NCI-H774 (cell line): ENCODE measurements at places on chromosomes 3 and 15.

GRCh38 chr3:85576091-85576690, 617.4 kb downstream of the CADM2 start:
- peak; percentile 0 for DNase-seq

- no peak for DNase-seq
Observed at GRCh38 chr15:27660676-27661075, 438.4 kb downstream of the OCA2 start.

DNA sequence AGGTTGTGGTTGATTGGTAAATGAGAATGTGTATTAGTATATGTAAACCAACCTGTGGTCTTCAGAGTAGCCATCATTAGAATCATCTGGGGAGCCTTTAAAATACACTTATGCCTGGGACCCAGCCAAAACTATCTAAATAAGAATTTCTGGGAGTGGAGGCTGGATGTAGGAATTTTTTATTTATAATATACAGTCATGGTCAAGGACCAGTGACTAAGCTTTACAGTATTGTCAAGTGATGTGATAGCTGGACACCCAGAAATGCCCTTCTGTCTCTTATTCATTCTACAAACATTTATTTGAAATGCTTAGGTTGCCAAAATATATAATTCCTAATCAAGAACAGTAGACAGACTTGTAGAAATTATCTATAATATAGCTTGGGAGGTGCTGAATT, 132.2 kb downstream of the MBNL1 start:
- DNase-seq, result no peak

- no peak for DNase-seq
Observed at GRCh38 chr15:72365844-72366243, 10.0 kb downstream of the HEXA start.

- DNase-seq, result no peak
Observed at GRCh38 chr3:23264413-23264812, 61.3 kb downstream of the UBE2E2 start.

GRCh38 chr3:52779011-52779836, 1.8 kb downstream of the ITIH1 start:
- DNase-seq, result no peak

- DNase-seq, result no peak
Observed at GRCh38 chr15:51171634-51171932, 76.9 kb upstream of the TNFAIP8L3 start.

DNA sequence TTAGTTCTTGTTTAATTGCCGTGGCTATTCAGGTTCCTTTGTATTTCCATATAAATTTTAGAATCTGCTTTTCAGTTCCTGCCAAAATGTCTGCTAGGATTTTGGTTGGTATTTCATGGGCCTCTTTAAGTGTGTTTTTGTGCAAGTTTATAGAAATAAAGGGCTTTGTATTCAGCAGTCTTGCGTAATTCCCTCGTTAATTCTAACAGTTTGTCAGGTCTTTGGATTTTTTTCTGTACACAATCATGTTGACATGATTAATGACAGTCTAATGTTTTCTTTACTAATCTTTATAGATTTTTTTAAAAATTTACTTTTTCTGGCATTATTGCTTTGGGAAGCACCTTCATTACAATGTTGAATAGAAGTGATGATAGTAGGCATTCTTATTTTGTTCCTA, 120.9 kb downstream of the NEK11 start:
- no peak for DNase-seq

DNA sequence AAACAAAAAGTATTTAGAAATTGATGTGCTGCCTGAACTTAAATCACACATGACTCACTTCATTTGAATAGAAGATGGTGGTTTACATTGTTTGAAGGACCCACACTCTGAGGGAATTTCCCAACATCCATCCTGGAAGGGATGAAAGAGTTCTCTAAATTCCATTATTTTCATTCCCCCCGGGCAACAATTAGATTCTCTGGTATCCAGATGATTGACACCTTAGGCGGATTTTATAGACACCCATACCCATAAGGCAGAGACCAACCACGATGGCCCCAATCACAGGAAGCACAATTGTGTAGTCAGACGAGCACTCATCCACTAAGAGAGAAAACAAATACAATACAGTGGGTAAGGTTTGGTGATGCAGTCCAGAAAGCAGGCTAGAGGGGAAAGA, 24.6 kb upstream of the MCCC1 start:
- DNase-seq, result no peak

DNA sequence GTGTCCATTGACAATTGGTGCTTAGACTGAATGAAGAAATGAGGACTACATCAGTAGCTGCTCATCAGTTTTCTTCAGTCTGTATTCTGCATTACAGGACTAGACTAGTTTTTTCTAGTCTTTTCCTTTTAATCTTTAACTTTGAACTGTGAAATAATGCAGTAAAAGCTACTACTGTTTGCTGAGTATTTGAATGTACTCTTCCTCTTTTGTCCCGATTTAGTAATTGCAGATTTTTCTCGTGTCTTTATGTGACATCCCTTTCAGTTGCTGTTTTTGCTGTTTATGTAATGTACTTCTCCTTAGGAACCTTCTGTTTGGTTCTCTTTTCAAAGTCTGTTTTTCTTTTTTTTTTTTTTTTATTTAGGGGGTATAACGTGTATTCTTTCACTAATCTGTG, 17.4 kb downstream of the MFSD1 start:
- no peak for DNase-seq

GRCh38 chr3:188667926-188668325, 503.8 kb upstream of the TPRG1 start:
- DNase-seq, result no peak

DNA sequence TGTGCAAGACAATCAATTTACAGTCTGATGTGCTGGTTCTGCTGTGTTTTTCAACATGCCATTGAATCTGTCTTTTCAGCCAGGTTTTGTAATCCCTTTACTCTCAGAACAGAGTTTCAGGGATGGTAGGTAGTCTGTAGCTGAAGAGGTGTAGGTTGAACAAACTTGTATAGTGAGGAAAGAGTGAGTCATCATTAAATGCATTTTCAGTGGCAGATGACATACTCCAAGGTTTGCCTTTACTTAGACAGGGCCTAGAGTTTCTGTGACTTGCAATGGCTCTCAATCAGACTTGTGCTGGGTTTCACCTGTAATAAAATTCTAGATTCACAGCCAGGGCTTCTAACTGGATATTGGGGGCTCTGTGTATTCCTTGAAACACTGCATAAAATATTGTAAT, 94.6 kb downstream of the CYP19A1 start:
- DNase-seq, result no peak

GRCh38 chr3:45164056-45164455, 17.9 kb upstream of the CDCP1 start:
- no peak for DNase-seq

DNA sequence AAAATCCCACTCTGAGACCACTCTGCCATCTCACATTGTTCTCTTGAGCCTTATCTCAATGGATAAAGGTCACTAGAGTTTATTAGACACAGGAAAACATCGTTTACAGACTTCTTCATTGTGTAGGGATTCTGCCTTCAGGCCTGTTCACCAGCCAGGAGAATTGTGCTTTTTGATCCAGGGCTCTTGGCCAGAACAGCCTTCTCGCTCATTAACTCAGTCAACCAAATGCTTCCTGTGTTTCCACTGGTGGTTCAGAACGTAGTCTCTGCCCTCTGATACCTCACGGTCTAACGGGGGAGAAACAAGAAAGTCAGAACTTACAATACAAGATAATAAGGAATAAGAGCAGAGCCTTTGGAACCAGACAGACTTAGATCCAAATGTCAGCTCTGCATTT, 54.2 kb upstream of the TSEN2 start:
- no peak for DNase-seq

- no peak for DNase-seq
Observed at GRCh38 chr15:60373327-60373726, 24.5 kb downstream of the ANXA2 start.

DNA sequence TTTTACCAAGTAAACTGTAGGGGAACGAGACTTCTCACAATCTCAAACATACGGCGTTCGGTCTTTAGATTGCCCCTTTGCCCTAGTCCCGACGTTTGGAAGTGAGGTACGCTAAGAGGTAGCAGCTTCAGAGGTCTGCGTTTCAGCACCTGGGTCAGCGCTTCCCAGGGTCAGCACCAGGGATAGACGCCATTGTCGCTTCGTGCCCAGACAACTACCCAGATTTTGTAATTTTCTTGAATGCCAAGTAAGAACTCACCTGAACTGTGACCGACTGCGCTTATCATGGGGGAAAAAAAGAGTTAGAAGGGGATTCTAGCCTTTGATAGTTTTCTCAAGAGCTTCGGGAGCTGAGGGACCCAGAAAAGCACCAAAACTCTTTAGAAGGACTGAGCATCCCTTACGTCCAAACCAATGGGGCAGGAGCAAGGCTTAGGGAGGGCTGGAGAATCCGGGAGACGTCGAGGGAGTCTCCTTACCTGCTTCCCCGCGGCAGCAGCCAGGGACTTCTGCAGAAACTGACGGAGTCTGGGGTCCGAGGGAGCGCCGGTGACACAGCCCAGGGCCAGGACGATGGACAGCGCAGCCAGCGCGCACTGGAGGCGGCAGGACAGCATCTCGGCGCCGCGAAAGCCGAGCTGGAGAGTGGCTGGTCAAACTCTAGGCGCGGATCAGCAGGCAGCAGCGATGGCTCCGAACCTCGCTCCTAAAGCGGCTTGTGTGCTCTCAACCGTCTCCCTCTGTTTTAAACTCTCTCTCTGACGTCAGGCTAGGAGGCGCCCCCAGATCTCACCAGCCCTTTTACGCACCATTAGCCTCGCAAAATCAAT, at the start of gene SST:
Gene SST (minus strand): TSS at position 720 of the 830 bp plus-strand sequence. CDS start 103 bp downstream, at position 617.
- DNase-seq, result no peak

DNA sequence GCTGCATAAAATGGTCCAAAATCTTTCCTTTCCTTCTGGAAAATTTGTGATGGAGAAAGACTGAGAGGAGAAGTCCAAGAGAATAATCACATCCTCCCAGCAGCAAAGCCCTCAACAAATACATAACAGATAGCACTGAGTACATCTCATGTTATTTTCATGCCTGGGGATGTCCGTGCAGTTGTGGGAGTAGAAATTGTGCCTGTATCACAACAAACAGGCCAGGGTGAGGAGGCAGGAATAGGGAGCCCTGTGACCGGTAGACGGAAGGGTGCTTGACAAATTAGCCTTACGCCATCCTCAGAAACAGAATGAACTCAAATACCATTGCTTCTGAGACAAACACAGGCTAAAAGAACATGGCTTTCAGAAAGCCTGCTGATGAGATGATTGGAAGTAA, 333.2 kb upstream of the UMPS start:
- no peak for DNase-seq

DNA sequence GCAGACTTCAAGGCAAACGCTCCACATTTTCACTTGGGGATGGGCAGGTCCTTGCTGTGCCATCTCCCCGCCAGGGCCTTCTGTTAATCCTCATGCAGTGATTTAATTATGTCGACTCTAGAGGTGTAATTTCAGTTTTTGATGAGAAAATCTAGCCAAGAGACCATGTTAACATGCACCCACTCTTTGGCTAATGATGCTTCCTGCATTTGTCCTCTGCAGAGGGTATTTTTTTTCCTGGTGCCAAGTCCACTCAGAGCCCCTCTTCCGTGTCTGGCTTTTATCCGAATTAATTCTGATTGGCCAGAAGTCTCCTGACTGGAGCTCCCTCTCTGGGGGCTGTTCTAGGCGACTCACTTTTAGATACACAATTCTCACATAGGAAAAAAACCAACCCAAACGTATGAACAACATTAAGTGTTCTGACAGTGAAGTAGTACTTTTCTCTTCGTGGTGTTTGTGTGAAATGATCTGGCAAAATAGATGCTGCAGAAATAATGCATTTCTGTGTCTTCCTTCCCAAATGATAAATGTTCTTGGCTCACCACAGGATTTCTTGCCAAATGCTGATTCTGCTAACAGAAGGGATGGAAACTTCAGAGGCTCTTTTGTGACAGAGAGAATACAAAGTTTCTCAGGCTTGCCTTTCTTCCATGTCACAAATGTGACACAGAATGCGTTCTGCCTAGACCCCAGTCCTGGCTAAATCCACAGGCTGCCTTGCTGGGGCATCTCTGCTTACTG, 190.0 kb downstream of the CACNA2D3 start:
- no peak for DNase-seq

DNA sequence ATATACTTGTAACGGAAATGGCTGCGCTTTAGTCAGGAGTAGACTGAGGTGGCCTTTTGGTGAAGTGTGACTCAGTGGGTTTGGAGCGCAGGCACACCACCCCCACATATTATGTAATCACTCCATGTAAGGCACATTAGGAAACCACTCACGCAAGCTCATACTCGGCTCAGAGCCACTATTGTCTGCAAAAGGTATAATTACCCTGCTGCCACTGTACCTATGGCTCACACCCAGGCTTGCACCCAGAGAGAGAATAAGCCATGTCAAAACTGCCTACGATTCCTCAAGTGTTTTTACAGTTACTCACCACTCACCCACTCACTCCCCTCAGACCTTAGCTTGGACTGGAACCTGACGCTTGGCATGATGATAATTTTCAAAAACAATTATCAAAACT, 611.9 kb upstream of the CCDC54 start:
- no peak for DNase-seq

- no peak for DNase-seq
Observed at GRCh38 chr3:141278196-141279076, 46.8 kb downstream of the PXYLP1 start.

DNA sequence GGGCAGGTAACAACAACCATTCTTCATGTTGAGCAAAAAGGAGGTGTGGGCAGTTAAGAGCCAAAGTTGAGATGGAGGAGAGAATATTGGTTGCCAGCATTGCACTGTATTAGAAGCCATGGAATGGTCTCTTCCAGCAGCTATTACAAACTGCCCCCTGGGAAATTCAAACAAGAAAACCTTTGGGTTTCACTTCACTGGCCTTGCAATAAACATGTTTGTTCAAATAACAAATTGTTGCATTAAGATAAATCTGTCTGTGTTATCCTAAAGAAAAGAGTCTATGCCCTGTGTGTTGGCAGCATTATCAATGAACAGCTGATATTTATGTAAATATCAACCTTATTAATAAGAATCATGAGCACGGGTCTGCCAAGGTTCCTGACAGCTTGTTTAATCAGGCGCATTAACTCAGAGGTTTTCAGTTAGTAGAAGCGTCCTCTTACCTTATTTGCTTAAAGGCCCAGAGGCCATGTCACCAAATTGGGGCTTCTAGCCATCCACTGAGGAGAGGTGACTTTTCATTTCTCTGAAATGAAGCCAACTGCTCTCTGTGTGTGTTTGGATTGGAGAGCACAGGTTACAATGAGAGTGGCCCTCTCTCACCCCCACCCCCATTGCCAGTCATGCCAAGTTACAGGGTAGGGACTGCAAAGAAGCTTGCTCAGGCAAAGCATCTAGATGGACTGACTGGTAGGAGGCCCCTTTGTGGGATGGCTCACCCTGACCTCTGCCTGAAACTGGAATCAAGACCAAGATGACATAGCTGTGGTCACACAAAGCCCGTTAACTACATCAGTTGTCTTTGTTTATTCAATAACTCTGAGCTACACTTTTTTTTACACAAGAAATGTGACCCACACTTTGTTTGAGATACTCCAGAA, 10.5 kb downstream of the FILIP1L start:
- peak; percentile 35 for DNase-seq

DNA sequence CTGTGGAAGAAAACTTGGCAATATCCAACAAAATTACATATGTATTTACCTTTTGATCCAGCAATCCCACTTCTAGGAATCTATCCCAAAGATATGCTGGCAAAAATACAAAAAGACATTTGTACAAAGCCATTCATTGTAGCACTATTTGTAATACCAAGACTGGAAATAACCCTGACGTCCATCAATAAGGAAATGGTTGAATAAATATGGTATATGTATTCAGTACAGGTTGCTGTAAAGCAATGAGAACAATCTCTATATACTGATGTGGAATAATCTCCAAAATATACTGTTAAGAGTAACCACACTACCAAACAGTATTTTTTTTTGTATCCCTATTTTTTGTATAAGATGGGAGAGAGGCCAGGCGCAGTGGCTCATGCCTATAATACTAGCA, 64.8 kb upstream of the STIMATE start:
- DNase-seq, result no peak

- peak; percentile 5 for DNase-seq
Observed at GRCh38 chr3:27659279-27660021, 62.7 kb downstream of the EOMES start.
